Sciatic nerve (tissue), 2 donors: ENCODE measurements at places on chromosomes 7 and 10.

DNA sequence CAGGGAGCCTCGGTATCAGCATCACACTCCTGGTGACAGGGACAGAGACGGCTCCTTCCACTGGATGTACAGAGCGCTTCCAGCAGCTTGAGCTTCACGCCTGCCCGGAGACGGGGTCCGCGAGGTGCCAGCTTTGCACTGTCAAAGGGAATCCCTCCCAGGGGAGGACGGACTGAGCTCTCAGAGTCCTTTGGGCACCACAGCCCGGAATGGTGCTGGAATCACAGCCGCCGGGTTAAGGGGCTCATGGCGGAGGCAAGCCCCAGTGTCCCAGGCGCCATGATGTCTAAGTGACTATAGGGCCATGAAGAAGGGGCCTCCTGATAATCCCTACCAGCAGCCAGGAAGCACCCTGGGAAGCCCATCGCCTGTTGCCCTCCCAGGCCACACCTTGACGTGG is 41.4 kb downstream of the PTPRN2 start:
- no peak for DNase-seq

- peak; percentile 80 for DNase-seq
Measured at GRCh38 chr10:104642658-104643302, 1.7 kb downstream of the SORCS3 start.

DNA sequence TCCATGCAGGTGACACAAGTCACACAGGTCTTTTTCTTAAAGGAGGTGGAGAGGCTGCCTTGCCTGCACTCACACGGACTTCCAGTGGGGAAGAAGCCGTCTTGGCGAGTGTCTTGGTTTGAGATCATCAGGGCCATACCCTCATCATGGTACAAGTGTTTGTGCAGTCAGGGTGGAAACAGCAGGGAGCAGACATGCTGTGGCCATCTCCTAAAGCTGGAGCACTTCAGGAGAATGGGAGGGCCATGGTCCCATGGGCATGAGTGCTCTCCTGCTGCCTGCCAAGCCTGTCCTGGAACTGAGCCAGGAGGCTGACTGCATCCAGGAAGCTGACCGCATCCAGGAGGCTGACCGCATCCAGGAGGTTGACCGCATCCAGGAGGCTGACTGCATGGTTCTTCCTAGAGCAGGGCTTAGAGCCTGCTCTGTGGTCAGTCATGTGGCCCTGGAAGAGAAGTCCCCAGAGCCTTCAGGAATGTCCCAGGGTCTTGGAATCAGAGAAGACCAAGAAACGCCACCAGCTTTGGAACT is 98.4 kb downstream of the ADARB2 start:
- no peak for DNase-seq

- DNase-seq: peak; percentile 71
Measured at GRCh38 chr10:23065181-23065948, 30.0 kb upstream of the MSRB2 start.

- no peak for DNase-seq
Measured at GRCh38 chr10:71799608-71800453, 26.5 kb upstream of the VSIR start.

DNA sequence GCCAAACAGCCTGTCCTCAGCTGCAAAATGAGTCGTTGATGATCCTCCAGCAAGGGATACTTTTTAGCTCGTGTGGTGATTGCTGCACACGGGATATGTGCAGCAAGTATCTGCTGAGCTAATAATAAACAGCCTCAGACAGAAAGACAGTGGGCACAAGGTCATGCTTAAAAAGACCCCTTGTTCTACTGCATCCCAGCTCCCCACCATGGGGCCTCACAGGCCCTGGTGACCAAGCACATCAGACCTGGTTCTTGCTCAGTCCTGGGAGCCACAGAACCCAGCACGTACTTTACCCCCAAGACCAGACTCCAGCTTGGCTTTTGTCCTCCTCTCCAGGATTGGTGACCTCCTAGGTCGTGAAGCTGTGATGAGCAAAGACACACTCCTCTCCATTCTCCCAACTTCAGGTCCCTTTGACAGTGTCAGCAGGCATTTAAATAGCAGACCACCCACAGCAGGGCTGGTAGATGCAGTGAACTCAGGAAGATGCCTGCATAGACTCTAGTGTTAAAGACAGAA is 50.5 kb downstream of the EGFR start:
- DNase-seq: no peak

DNA sequence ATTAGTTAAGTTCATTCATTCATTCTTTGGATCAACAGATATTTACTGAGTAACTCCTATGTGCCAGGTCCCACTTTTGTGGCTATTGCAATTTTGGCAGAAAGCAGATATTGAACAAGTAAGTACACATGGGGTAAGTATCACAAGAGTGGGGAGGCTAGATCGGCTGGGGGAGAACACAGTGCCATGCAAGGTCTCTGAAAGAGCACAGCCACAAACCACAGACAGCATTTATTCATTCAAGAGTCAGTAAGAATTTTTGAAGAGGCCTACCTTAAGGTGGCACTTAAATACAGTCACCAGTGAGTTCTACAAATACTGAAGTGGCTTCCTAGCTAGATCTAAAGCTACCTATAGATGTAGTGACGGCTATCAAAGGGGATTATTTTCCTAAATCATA is 304.2 kb downstream of the RNLS start:
- no peak for DNase-seq

GRCh38 chr7:75977743-75978142 is 16.7 kb downstream of the TMEM120A start:
- DNase-seq: no peak

GRCh38 chr7:20642166-20642565 is 26.7 kb downstream of the ABCB5 start:
- no peak for DNase-seq

GRCh38 chr7:135980012-135980551 is 2.9 kb upstream of the MTPN start:
- no peak for DNase-seq

GRCh38 chr7:127809261-127809702 is 157.3 kb downstream of the SND1 start:
- DNase-seq: no peak

GRCh38 chr10:70222340-70222794 is 10.9 kb downstream of the PPA1 start:
- DNase-seq: no peak

DNA sequence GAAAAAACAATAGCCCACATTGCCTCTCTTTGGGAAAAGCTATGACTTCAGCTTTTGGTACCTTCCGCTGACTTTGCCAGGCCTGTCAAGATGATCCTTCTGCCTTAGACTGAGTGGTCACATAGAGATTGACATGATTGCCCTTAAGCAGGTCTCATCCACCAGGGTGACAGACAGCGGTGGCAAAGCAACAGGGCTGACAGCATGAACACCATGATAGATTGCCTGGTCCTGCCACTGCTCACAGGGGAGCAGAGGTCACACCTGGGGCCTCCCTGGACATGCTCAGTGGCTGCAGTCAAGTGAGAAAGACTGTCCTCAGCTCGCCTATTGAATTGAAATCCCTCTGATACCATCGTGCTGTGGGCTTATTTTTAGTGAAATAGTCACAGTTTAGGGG is 1080.2 kb downstream of the KCNMA1 start:
- DNase-seq: no peak

- no peak for DNase-seq
Measured at GRCh38 chr10:132564249-132564605, 26.6 kb downstream of the INPP5A start.

DNA sequence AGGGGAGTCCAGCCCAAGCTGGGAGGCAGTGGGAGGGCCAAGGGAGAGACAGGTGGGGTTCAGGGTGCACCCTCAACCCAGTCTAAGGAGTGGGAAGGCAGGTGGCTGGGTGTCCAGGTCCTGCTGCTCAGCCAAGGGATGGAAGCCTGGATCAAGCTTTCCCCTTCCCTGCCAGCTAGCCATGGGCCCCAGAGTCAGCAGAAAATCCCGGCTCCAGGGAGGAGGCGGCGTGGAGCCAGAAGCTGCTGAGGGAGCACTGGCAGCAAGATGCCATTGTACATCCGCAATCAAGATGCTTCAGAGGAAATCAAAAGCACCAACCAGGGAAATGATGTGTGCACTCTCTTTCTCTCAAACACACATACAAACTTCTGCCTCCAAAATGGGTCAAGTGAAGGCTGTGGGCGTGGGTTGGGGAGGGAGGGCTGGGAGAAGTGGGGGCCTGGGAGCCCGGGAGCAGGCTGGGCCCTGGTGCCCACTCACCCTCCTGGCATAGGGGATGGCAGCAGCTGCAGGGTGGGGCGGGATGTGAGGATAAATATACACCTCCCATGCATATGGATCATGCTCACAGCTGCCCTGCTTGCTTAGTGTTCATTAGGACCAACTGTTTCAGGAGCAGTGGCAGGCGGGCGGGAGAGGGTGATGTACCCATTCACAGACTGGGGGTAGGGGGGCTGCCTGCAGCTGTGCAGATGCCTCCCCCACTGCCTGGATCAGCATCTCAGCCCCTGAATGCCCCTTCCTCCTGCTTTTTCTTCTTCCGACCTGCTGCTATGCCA is 24.2 kb downstream of the TRIM8 start:
- DNase-seq: no peak

DNA sequence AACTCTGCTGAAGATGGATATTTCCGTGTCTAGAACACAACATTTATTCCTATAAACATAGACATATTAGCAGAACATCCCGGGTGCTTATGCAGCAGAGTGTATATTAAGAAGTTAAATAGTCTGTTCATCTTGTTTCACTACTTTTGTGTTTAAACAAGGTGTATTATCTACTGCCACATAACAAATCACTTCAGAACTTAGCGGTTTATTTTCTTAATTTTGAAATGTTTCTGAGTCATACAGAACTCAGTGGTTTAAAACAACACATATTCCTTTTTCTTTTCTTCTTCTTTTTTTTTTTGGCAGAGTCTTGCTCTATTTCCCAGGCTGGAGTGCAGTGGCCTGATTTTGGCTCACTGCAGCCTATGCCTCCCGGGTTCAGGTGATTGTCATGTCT is 25.8 kb downstream of the DENND10 start:
- DNase-seq: no peak

GRCh38 chr10:103930881-103931280 is 12.9 kb upstream of the STN1 start:
- DNase-seq: no peak

DNA sequence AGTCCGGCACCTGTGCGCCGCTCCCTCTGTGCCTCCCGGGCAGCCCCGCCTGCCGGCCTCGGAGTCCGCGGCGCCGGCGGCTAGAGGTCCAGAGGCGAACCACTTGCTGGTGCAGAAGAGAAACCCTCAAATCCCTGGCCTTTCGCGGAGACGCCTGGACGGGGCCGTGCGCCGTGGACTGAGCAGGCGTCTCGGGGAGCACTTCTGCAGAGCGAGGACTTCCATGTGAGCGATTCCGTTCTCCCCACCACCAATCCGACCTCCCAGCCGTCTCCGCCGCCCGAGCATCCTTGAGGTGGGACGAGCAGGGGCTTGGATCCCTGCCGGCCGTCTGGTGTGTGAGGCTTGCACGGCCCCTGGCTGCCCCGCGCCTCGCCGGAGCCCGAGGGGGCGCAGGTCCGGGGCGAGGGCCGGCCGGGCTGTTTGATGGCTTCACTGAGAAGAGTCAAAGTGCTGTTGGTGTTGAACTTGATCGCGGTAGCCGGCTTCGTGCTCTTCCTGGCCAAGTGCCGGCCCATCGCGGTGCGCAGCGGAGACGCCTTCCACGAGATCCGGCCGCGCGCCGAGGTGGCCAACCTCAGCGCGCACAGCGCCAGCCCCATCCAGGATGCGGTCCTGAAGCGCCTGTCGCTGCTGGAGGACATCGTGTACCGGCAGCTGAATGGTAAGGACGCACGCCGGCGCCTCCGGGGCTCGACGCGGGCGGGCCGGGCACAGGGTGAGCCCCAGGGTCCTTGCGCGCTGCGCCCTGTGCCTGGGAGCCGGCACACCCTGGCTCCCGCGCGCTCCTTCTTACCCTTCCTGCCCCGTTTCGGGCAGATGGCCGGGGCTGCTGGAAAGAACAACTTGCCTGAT is 660 bp downstream of the GALNT17 start:
- no peak for DNase-seq

DNA sequence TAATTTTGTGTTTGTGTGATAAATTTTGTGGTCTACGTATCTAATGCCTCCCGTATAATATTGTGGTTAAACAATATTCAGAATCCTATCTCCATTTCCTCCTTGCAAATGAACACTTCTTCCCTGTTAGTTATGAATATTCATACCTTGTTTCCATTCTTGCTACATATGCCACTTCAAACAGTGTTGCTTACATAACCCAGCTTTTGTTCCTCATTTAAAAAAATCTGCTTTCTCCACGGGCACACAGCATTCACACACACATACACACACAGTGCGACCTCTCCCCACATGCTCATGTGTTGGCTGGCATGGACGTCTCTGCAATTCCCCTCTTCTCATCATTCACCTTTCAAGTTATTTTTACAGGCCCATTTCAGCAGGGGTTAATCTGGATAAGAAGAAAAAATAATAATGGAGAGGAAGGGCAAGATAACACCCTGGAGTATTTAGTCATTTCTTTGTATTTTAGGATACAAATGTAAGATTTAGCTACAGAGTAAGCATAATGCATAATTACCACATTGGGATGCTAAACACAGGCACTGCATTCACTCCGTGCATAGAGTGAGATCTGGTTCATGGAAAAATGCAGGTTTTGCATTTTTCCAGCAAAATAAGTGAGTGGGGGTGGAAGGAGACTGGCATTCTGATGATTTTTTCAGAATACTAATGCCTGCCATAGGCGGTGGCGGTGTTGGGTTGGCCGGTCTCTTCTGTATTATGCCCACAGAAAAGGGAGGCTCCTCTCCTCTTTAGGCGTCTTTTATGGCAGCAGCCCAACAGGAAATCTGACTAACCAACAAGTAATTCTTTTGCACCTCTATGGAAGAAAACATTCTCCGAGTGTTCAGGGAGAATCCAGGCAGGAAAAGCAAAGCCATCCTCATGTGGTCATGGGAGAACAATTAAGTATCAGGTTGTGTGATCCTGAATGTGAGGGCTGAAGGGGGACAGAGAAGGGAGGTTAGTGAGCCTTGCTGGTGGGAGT is 31.7 kb upstream of the ELMO1 start:
- no peak for DNase-seq

DNA sequence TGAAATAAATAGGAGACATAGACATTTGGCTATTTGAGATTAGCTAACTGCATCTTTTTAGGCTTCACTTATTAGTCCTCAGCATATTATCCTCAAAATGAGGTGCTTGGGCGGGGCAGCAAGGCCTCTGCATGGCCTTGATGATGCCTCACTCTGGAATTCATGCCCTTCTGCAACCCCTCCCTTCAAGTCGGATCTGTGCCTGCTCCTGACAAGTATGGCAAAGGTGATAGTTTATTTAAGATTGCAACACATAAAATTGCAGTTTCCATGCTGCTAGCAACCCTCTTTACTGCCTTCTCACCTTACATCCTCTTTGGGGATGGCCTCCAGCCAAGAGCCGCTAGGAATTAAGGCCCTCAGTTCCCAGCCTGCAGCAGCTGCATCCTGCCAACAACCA is 241.3 kb upstream of the ADARB2 start:
- no peak for DNase-seq

DNA sequence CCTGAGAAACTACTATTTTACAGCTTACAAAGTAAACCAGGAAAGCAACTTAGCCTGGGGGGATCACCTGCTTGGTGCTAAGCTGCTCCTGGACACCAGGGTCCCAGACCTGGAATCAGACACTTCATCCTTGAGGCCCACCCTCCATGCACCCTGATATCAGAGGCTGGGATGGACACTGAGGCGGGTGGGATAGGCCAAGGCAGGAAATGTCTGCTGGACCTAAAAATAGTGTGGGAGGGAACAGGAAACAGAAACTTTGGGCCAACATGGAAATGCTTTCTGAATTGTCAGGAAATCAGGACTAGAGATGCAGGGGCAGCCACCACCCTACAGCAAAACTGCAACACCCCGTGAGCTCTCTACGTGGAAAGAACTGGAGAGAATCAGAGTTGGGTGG is 101.5 kb upstream of the PODXL start:
- peak; percentile 41 for DNase-seq
